Femur (tissue), 1 donor: ENCODE measurements at places on chromosomes 3 and 15.

GRCh38 chr15:99239545-99240198 lies 9.7 kb downstream of the TTC23 start:
- no peak for DNase-seq

- no peak for DNase-seq
Observed at GRCh38 chr3:125289429-125289981, 77.0 kb upstream of the SLC12A8 start.

GRCh38 chr15:27723821-27724220 lies 375.3 kb downstream of the OCA2 start:
- DNase-seq, result no peak

DNA sequence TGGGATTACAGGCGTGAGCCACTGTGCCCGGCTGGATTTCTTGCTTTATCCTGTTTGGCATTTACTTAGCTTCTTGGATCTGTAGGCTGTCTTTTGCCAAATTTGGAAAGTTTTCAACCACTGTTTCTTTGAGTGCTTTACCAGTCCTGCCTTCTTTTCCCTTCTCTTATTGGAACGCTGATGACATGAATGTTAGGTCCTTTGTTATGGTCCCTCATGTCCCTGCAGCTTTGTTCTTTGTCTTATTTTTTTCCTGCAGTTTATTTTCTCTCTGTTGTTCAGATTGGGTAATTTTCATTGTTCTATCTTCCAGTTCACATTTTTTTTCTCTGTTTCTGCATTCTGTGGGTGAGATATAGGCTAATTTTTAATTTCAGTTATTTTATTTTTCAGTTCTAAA lies 25.0 kb downstream of the SH3GL3 start:
- DNase-seq, result no peak

GRCh38 chr15:93929375-93930094 lies 301.8 kb upstream of the MCTP2 start:
- peak; percentile 83 for DNase-seq

- DNase-seq, result no peak
Observed at GRCh38 chr15:39556461-39556860, 24.4 kb upstream of the THBS1 start.

- no peak for DNase-seq
Observed at GRCh38 chr3:48962939-48963338, 27.1 kb upstream of the P4HTM start.

GRCh38 chr15:39661776-39662175 lies 80.9 kb downstream of the THBS1 start:
- DNase-seq, result no peak

GRCh38 chr3:130828948-130829947 lies 64.6 kb upstream of the ATP2C1 start:
- no peak for DNase-seq

DNA sequence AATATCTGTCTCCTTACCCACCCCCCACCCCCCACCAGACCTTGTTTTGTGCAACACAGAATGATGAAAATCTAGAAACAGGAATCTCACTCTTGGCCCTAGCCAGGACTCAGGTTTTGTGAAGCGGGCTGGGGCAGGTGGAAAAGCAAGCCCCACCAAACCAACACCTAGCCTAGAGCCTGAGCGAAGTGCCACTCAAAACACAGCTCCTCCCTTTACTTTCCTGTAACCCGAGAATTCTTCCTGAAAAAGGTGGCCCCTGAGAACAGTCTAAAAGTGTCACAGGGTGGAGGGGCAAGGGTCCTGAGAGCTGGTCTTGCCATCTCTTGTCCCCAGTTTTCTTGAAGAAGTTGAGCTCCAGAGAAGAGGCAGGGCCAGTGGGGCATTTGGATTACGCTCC lies 17.4 kb upstream of the RPUSD3 start:
- no peak for DNase-seq

- no peak for DNase-seq
Observed at GRCh38 chr3:197835509-197835908, 44.5 kb downstream of the LRCH3 start.

GRCh38 chr3:41581700-41582099 lies 380.2 kb downstream of the ULK4 start:
- no peak for DNase-seq

GRCh38 chr3:128054367-128054766 lies 2.1 kb downstream of the SEC61A1 start:
- DNase-seq, result no peak
